ENCODE measurements at places on chromosomes 11 and 22. TPM values are rescaled to one million over a fixed set of nuclear protein-coding genes. Genes with fewer than 3 reads are reported as not detected.

DNA sequence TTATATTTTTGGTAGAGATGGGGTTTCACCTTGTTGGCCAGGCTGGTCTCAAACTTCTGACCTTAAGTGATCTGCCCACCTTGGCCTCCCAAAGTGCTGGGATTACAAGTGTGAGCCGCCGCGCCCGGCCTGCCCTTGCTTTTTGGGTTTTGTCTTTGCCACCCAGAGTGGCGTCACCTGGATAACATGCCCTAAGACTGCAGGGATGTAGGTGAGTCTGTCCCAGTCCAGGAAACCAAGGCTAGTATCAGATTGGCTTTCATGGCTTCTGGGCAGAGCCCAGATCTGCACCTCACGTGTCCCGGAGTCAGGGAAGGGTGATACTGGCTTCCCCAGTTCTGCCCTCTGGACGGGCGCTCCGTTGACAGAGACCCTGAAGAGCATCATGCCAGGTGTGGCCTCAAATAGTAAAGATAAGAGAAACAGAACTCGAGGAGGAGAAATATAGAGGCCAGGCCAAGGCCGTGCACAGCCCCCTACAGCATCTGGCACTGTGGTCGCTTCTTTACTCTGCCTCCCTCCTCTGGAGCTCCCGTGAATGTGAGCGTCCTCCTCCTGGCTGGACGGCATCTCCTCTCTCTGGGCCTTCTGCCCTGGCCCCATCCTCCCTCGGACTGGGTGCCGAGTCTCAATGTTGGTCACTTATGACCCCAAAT, 7.8 kb upstream of the APOBEC3B start:
- H3K36me3 ChIP-seq = no peaks in the 10 kb centered on the region
- no peak for DNase-seq
- H3K27me3 ChIP-seq = peaks cover 10% of the 10 kb centered on the region

- H3K27me3 ChIP-seq = no peaks in the 10 kb centered on the region
- no peak for DNase-seq
- H3K4me1 ChIP-seq = peaks cover 3% of the 10 kb centered on the region
Measured at GRCh38 chr11:10637731-10638151, 55.8 kb downstream of the IRAG1 start.

- H3K27ac ChIP-seq = peak overlapping the region; percentile 94
- no peaks in the 10 kb centered on the region for H3K36me3 ChIP-seq
- H3K27me3 ChIP-seq = no peaks in the 10 kb centered on the region
- H3K4me1 ChIP-seq = peaks cover 20% of the 10 kb centered on the region
- H3K4me3 ChIP-seq = no peak overlapping the region
Measured at GRCh38 chr11:72411623-72412419, 22.5 kb downstream of the CLPB start.

DNA sequence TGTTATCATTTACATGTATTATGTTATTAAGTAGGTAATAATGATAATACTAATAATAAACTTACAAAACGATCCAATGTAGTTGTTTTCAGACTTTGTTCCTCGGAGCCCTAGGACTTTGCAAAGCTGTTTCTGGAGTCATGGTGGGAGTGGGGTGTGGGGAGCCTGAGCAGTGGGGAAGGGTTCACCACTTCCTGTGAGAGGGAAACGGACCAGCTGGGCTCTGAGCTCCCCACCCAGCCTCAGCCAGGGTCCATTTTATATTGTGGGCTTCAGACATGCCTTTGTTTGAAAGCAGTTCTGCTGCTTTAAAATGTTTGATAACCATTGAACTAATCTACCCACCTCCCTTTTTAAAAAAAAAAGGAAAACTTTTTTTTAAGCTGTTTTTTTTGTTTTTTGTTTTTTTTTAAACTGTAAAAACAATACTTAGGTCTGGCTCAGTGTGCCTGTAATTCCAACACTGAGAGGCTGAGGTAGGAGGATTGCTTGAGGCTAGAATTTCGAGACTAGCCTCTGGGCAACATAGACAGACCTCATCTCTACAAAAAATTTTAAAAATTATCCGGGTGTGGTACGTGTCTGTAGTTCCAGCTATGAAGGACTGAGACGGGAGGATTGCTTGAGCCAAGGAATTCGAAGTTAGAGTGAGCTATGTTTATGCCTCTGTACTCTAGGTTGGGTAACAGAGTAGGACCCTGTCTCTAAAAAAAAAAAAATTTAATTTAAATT, 7.0 kb downstream of the SERPING1 start:
- H3K27me3 ChIP-seq = no peaks in the 10 kb centered on the region
- no peak overlapping the region for H3K4me3 ChIP-seq
- no peak for DNase-seq

- H3K36me3 ChIP-seq = peaks cover 18% of the 10 kb centered on the region
- peaks cover 42% of the 10 kb centered on the region for H3K4me1 ChIP-seq
- H3K27ac ChIP-seq = peak overlapping the region; percentile 23
- H3K27me3 ChIP-seq = no peaks in the 10 kb centered on the region
- no peak for DNase-seq
Measured at GRCh38 chr22:33853200-33854097, 66.8 kb downstream of the LARGE1 start.

- H3K27ac ChIP-seq = no peak overlapping the region
- H3K36me3 ChIP-seq = peaks cover 4% of the 10 kb centered on the region
- DNase-seq = no peak
- no peak overlapping the region for H3K4me3 ChIP-seq
- no peaks in the 10 kb centered on the region for H3K4me1 ChIP-seq
Measured at GRCh38 chr22:47277531-47277930, 515.1 kb downstream of the TBC1D22A start.

GRCh38 chr11:57290288-57290687, 34.5 kb downstream of the TNKS1BP1 start:
- peaks cover 2% of the 10 kb centered on the region for H3K36me3 ChIP-seq
- no peak overlapping the region for H3K4me3 ChIP-seq
- H3K4me1 ChIP-seq = peaks cover 23% of the 10 kb centered on the region
- no peaks in the 10 kb centered on the region for H3K27me3 ChIP-seq
- H3K27ac ChIP-seq = peak overlapping the region; percentile 8
- DNase-seq = no peak

DNA sequence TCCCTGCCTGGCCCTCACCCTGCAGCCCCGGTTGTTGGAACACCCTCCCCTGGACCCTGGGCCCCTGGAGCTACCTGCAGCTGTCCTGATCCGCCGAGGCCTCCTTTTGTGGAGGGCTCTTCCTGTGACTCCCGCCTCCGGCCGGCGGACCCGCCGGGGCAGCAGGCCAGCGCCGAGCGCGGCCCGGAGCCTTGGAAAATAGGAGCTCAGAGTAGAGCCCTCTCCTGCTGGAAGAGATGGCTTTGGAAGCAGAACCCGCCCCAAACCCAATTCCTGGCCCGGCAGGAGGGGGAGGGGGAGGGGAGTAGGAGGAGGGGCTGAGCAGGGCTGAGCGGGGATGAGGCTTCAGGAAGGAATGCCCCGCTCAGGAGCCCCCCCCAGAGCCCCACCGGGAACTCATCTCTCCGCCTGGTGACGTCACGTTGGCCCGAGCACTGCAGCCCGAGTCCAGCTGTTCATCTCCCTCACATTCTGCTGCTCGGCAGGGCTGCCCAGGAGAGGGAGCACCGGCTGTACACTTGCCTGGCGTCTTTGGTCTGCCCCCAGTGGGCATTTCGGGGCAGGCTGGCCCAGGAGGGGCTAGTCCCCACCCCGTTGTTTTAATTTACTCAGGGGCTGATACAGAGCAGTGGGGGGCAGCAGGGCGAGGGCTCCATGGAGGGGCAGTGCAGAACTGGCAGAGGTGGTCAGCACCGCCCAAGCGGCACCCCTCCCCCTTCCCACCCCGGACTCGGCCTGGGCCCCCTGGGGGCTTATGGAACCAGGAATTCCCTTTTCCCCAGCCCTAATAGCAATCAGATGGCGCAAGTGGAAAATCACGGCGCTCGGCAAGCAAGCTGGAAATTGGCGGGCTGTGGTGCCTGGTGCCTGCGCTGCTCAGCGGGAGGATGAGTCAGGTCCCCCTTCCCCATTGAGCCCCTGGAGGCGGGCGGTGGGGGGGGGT, at the start of gene MRGPRF:
MRGPRF (minus strand) TSS at position 238 of the 943 bp plus-strand sequence. CDS start 3,345 bp downstream, outside the sequence.
- no peak within 1 kb of the TSS for H3K27ac ChIP-seq
- no peak within 1 kb of the TSS for H3K4me3 ChIP-seq
- no peaks in the 10 kb centered on the region for H3K36me3 ChIP-seq
- DNase-seq = no peak

Gene HEPHL1
- total RNA-seq = not detected

Gene LGALS12
- total RNA-seq = 2.3 TPM

Gene PRAME
- not detected for total RNA-seq

Gene APOA5
- not detected for total RNA-seq

Gene DEAF1
- total RNA-seq = 49.2 TPM

Gene RAPSN
- total RNA-seq = 0.42 TPM
